ENCODE measurements at places on chromosomes 3 and 15. TPM values are rescaled to one million over a fixed set of nuclear protein-coding genes. Genes with fewer than 3 reads are reported as not detected.

CLDN11 gene
- total RNA-seq: 1.8 TPM

GRCh38 chr15:76201536-76202255, 109.6 kb downstream of the ETFA start:
- DNase-seq: no peak
- H3K4me3 ChIP-seq: peak overlapping the region; percentile 56
- H3K27ac ChIP-seq: peak overlapping the region; percentile 20
- H3K27me3 ChIP-seq: peaks cover 5% of the 10 kb centered on the region
- peaks cover 7% of the 10 kb centered on the region for H3K36me3 ChIP-seq
- no peaks in the 10 kb centered on the region for H3K4me1 ChIP-seq

DNA sequence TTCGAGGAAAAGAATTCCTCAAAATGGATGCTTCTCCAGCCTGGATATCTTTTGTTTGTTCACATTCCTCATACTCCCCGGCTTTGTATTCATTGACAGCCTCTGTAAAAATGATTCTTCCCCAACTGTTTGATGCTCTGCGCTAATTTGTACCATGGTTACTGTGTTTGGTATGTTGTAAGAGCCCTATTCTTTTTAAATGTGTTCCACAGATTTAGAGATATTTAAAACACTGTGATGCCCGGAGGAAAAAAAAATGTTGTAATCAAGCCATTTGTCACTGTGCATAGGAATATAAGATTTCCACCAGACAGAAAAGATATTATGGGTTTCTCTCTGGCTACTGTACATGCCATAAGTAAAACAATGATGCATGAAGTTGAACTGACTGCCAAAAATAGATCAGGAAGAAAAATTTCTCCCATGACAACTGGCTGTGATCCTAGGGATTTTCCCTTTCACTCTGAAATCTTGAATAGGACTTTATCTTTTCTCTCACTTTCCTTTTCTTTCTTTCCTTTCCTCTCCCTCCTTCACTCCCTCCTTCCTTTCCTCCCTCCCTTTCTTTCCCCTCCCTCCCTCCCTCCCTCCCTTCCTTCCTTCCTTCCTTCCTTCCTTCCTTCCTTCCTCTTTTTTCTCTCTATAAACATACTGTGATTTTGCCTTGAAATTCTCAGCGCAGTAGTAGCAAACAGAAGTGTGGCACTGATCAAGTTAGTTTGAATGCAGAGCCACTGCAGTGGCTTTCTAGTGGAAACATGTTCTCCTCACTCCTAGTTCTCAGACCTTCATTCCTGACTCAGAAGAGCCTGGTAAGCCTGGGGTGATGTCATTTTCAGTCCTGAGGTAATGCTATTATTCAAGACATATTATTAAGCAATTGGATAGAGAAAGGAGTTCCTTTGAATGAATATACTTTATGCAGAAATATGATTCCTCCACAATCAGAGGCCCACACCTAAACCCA, 254.9 kb upstream of the TBL1XR1 start:
- no peaks in the 10 kb centered on the region for H3K4me1 ChIP-seq
- no peak overlapping the region for H3K27ac ChIP-seq
- H3K4me3 ChIP-seq: no peak overlapping the region
- H3K27me3 ChIP-seq: no peaks in the 10 kb centered on the region

TLR9 gene
- total RNA-seq: not detected

GRCh38 chr3:147509448-147509847, 100.3 kb downstream of the ZIC1 start:
- H3K4me3 ChIP-seq: no peak overlapping the region
- H3K27me3 ChIP-seq: no peaks in the 10 kb centered on the region
- no peaks in the 10 kb centered on the region for H3K4me1 ChIP-seq
- DNase-seq: no peak
- H3K36me3 ChIP-seq: no peaks in the 10 kb centered on the region
- H3K27ac ChIP-seq: no peak overlapping the region

DNA sequence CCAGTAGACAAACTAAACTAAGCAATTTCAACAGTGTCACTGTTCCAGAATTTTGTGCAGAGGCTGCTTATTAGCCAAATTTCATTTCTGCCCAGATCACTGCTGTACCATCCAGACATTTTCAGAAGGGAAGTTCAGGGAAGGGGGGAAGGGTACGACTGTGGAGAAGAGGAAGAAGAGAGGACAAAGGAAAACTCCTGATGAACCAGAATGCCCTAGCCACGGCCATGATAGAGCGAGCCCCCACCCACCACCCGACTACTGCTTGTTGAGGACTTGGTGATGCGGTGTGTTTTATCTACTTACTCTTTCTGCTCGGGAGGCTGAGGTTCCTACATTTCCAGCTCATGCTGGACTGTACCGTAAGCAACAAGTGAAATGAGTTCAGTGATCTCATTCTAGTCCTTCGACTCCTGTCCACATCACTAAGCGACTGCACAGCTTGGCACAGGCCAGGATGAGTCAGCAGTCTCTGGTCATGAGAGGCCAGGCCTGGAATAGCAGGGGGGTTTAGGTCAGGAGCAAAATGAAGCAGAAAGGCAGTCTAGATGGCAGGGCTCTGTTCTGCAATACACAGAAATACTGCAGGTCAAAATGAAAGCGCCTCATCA, 330.8 kb downstream of the TIGIT start:
- H3K4me3 ChIP-seq: no peak overlapping the region
- H3K36me3 ChIP-seq: no peaks in the 10 kb centered on the region
- peaks cover 3% of the 10 kb centered on the region for H3K27me3 ChIP-seq
- H3K27ac ChIP-seq: peak overlapping the region; percentile 80
- no peak for DNase-seq

DNA sequence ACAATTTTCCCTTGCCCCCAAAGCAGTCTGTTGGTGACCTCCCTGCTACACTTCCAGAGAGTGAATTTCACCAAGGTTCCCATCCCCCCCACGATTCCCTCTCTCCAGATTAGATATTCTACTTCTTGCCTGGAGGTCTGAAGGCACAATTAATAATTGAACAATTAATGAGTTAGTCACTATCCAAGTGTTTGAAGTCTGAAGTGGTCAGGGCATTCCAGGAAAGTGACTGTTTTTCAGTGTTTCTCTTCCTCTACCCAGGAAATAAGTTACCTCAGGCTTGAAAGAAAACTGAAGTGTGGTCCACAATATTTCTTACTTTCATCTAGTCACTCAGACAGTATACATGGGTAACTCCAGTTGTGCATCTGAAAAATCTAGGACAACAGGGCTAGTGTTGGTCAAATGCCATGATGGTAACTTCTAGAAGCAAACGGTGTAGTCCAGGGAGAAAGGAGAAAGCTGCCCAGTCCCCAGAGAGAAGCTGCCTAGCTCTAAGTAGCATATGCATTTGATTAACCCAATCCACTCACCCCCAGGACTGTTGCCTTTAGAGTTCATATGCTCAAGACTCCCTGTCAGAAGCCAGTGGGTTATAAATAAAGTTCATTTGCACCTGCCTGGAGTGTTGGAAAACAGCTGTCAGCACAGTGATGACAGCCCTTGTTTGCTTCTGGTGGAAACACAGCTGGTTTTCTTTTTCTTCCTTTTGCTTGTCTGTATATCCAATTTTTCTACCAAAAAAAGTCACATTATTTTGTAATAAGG, 2.3 kb upstream of the TM4SF4 start:
- no peak for DNase-seq
- H3K36me3 ChIP-seq: no peaks in the 10 kb centered on the region
- peaks cover 2% of the 10 kb centered on the region for H3K27me3 ChIP-seq

DNA sequence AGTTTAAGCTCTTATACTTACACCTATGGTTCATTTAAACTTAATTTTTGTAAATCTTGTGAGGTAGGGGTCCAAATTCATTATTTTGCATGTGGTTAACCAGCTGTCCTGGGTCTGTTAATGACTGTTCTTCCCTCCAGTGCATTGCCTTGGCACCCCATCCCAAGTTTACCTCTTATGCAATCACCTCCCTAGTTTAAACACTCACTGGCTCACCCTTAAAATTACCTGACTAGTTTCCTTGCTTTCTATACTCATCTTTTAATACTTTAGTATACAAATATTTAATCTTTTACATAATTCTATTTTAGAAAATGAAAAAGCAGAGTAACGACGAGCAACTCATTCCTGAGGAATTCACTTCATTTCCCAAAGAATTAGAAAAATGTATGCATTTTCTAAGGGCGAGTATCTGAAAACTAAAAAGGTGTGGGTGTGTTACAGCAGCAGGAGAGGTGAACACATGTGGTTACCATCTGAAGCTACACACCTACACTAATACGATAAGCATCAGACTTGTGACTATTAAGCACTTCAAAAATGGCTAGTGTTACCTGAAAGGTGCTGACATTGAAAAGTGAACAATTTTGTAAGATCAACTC, 33.7 kb downstream of the TJP1 start:
- H3K36me3 ChIP-seq: peaks cover 31% of the 10 kb centered on the region
- peaks cover 10% of the 10 kb centered on the region for H3K27me3 ChIP-seq
- DNase-seq: no peak
- no peak overlapping the region for H3K4me3 ChIP-seq
- no peak overlapping the region for H3K27ac ChIP-seq

DNA sequence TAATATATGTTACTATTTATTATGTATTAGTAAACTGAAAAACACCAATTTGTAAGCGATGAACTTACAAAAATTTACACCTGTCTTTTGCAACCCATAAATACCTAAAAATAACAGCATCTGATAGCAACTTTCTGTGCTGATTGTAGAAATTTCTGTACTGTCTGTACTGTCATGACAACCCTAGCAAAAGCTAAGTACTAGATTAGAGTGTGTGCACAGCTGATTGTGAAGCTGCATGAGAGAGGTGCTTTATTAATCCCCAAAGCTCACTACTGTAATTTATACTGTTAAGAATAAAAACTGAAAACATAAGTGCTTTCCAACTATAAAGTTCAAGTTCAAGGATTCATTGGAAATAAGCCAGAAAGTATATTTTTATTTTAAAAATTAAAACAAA, 815 bp downstream of the BCL2A1 start:
- DNase-seq: no peak
- no peaks in the 10 kb centered on the region for H3K27me3 ChIP-seq
- H3K4me1 ChIP-seq: peaks cover 48% of the 10 kb centered on the region

MUC20 gene
- 0.21 TPM for total RNA-seq

DNA sequence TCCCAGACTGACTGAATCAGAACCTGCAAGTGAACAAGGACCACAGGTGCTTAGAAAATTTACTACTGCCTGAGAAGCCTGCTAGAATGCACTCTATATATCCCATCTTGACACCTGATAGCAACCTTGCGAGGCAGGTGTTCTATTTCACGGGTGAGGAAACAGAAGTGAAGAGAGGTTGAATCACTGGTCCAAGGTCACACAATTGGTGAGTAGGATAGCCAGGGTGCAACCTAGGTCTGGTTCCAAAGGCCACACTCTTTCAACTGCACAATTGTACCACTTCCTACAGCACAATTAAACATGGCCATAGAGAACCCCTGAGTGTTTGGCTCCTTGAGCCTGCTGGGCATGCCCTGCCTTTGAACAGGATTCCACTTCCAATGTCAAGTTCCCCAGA, 87.0 kb downstream of the RAB11A start:
- H3K4me3 ChIP-seq: no peak overlapping the region
- peaks cover 2% of the 10 kb centered on the region for H3K27me3 ChIP-seq
- no peaks in the 10 kb centered on the region for H3K4me1 ChIP-seq
- no peak for DNase-seq
- H3K36me3 ChIP-seq: no peaks in the 10 kb centered on the region

GOLGA8K gene
- 0.31 TPM for total RNA-seq

OIP5 gene
- 2.7 TPM for total RNA-seq

DNA sequence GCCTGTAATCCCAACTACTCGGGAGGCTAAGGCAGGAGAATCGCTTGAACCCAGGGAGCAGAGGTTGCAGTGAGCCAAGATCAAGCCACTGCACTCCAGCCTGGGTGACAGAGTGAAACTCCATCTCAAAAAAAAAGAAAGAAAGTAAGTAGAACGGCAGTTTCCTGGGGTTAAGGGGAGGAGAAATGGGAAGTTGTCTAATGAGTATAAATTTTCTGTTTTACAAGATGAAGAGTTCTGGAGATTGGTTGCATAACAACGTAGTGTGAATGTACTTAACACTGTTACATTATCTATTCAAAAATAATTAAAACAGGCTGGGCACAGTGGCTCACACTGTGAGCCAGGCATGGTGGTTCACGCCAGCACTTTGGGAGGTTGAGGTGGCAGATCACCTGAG, 45.4 kb downstream of the GRK7 start:
- no peak overlapping the region for H3K4me3 ChIP-seq
- H3K36me3 ChIP-seq: no peaks in the 10 kb centered on the region
- no peaks in the 10 kb centered on the region for H3K4me1 ChIP-seq
- H3K27me3 ChIP-seq: no peaks in the 10 kb centered on the region
- no peak overlapping the region for H3K27ac ChIP-seq
- DNase-seq: no peak

DNA sequence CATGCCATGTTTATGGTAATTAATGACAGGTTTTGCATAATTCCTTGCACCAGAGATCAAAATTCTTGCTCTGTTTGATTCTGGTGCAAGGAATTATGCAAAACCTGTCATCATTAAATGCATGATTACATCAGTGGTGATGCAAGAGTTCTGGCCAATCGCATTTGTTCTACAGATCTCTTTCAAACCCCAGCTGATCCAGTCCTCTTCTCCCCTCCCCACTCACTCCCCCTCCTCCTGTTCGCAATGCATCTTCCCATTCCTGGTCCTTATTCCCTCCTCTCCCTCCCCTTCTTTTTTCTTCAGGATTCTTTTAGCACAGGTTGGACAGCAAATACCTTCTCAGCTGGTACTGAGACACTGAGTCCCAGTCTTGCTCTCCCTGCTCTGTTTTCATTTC, 82.1 kb downstream of the GABRB3 start:
- no peak for DNase-seq
- H3K4me3 ChIP-seq: no peak overlapping the region
- H3K4me1 ChIP-seq: no peaks in the 10 kb centered on the region
- no peaks in the 10 kb centered on the region for H3K36me3 ChIP-seq
- peaks cover 1% of the 10 kb centered on the region for H3K27me3 ChIP-seq

CCDC12 gene
- total RNA-seq: 36.3 TPM

GRCh38 chr3:72255791-72256559, 471.0 kb upstream of the PROK2 start:
- H3K4me1 ChIP-seq: peaks cover 13% of the 10 kb centered on the region
- no peak overlapping the region for H3K27ac ChIP-seq
- H3K27me3 ChIP-seq: peaks cover 4% of the 10 kb centered on the region
- no peaks in the 10 kb centered on the region for H3K36me3 ChIP-seq
- H3K4me3 ChIP-seq: no peak overlapping the region

- H3K27me3 ChIP-seq: peaks cover 1% of the 10 kb centered on the region
- H3K27ac ChIP-seq: no peak overlapping the region
- DNase-seq: no peak
- H3K4me1 ChIP-seq: no peaks in the 10 kb centered on the region
- no peak overlapping the region for H3K4me3 ChIP-seq
Observed at GRCh38 chr3:58288011-58288728, 17.9 kb upstream of the RPP14 start.

DNA sequence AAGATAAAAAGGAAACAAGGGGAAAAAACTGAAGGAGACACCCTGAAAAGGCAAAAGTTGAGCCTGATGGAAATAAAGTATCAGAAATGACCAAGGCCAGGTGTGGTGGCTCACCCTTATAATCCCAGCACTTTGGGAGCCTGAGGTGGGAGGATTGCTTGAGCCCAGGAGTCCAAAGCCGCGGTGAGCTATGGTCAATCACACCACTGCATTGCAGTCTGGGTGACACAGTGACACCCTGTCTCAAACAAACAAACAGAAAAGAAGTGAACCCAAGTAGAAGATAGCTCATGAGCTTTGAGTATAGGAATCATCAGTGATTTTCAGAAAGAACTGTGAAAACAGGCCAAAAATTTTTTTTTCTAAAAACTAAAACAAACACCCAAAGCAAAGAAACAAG, 26.4 kb upstream of the TBC1D23 start:
- H3K4me3 ChIP-seq: no peak overlapping the region
- H3K36me3 ChIP-seq: no peaks in the 10 kb centered on the region
- H3K27ac ChIP-seq: no peak overlapping the region
- H3K4me1 ChIP-seq: no peaks in the 10 kb centered on the region
- H3K27me3 ChIP-seq: no peaks in the 10 kb centered on the region

NPAP1 gene
- total RNA-seq: 0.18 TPM

DNAJC17 gene
- total RNA-seq: 55.6 TPM

- no peak for DNase-seq
- H3K4me3 ChIP-seq: no peak overlapping the region
- no peak overlapping the region for H3K27ac ChIP-seq
Observed at GRCh38 chr3:39219702-39220101, 27.3 kb upstream of the XIRP1 start.

All from endothelial cell (in vitro differentiated cells).